ENCODE measurements at places on chromosomes 13 and 19.

GRCh38 chr19:3046698-3047495 is 15.4 kb downstream of the TLE5 start:
- no peak for DNase-seq

DNA sequence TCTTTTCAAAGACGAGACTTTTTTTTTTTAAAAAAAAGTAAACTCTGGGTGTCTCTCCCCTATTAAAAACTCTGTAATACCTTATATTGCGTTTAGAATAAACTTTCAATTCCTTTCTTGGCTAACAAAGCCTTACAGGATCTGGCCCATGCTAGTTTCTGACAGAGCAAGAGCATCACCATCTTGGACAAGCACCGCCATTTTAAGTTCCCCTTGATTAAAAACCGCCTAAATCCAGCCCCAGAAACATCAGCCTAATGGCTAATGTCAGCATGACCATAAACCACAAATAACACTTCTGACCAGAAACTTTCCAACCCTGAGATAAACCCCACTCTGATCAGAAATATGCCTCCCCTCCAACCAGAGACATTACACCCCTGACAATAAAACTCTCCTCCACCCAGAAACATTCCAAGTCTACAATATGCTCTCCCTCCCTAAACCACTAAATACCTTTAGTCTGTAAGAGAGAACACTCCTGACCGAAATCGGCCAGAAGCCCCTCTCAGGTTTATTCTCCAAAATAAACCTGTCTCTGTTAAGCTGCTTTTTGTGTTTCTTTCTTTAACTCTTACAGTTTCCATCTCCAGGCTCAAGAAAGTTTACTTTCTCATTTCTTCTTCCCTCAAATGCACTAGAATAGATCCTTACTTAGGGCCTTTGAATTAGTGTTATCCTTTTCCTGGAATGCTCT is 1.6 kb upstream of the AKAP11 start:
- no peak for DNase-seq

GRCh38 chr19:676339-677105 is at the start of gene FSTL3:
TSS of gene FSTL3 (plus strand) at chr19:676392. CDS start at chr19:676424, 32 bp downstream.
- DNase-seq, result no peak

DNA sequence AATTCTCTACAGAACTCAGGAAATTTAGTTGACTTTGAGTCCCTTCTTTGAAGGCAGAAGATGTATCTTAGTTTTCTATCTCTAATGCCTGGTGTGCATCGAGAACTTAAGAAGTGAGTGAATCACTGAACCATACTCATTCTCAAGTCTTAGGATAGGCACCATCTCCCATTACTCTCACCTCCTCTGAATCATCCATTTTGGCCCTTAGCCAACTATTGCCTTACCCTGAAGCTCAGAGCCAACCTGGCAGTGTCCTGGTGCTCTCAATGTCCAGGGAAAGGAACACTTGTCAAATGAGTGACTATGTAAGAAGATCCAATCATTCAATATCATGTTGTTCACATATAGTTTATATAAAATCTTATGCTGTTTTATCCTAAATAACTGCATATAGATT is 146.6 kb downstream of the RGCC start:
- no peak for DNase-seq

DNA sequence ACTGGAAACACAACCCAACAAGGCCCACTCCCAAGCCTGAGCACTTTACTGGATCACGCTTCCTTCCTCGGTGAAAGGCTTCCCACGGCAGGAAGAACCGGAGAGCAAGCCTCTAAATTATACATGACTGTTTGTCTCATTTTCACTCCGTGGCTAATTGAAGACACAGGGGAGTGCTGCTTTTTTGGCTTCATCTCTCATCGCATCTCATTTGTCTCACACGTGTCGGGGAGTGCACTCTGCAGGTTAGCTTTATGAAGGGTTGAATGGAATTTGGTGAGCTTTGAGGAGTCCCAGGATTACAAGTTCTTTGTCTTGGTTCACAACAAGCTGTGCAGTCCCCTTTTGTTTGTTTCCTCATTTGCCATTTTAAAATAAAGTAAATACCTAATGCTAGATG is 544.6 kb downstream of the GPC6 start:
- no peak for DNase-seq

- no peak for DNase-seq
Measured at GRCh38 chr13:45974500-45974899, 78.0 kb downstream of the ZC3H13 start.

DNA sequence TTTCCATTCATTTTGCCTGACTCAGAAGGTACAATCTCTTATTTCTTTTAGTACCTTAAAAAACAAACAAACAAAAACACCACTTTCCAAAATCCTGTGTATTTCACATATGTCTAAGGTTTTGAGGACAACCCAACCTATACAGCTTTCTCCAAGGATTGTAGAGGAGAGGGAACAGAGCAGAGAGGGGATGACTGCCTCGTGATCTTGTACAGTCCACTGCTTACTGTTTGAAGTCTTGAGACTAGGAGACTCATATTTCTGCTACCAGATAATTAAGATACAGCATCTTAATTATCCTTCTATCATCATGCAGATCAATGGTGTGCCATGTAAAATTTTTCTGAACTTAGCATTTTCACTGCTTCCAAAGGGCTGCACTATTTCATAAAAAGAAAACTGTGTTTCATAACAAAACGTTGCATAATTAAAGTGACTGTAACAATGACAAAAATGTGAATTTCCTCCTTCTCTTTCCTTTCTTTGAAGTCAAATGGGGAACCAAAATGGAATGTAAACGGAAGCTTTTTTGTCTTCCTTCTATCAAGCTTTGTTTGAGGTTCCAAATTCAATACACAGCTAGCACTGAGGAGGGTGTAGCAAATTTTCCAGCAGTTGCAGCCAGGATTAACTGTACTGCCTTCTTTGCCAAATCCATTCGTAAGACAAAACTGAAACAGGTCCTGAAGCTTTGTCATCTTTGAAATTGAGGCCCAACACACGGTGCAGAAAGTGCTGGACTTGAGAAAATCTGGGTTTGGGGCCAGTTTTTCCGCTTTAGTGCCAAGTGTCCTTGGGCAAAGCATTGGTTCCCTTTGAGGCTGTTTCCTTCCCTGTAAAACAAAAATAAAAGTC is 34.9 kb upstream of the RCBTB2 start:
- no peak for DNase-seq

- no peak for DNase-seq
Measured at GRCh38 chr13:32501064-32501463, 37.5 kb downstream of the N4BP2L2 start.

GRCh38 chr13:42348576-42348975 is 76.6 kb downstream of the AKAP11 start:
- DNase-seq, result no peak

- DNase-seq, result no peak
Measured at GRCh38 chr19:45130888-45131615, 29.7 kb downstream of the NKPD1 start.

DNA sequence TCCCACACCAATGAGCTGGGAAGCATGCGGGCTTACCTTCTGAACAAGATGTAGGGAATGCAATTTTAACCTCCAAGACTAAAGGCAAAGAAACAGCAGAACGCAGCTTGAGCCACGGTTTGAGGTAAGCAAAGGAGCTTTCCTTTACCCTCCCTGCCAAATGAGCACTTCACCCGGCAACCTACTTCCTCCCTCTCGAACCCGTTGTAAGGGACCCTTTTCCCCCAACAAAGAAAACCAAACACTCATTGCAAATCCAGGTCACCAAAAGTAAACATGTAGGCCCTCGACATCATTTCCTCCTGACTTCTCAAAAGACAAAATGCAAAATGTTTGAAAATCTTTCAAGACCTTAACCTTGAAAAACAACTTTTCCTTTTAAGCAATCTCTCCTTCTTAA is 65.3 kb downstream of the ABCC4 start:
- DNase-seq, result no peak

- no peak for DNase-seq
Measured at GRCh38 chr13:113982296-113982661, 8.4 kb upstream of the C13orf46 start.

- DNase-seq, result no peak
Measured at GRCh38 chr19:55459950-55460657, 1.3 kb downstream of the ISOC2 start.

- no peak for DNase-seq
Measured at GRCh38 chr13:37959284-37959683, 89.7 kb upstream of the TRPC4 start.

DNA sequence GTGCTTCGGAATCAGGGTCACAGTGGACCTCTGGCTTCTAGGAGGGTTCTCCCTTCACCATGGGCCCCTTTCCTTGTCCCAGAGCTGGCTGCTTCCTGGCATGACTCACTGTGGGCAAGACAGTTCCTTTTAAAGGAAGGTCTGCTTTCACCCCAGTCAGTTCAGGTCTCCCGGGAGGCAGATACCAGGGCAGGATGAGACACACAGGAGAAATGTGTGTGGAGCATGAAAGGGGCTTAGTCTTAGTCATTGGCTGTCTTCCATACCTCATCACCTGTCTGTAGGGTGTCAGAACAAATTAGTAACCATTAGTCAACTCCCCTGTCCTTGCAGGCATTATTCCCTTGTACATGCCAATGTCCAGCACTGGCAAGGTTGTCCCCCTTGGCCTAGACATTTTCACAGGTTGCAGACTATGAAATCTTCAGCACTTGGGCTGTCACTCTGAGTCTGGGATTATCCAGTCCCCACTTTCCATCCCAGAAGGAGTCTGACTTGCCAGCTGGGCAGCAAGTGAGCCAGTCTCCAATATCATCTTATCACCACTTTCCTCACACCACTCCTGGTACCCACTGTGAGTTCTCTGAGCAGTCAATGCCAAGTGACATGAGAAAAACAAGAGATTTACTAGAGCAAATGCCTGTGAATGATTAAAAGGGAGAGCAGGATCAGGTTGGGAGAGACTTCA is 76.8 kb upstream of the MEDAG start:
- no peak for DNase-seq

DNA sequence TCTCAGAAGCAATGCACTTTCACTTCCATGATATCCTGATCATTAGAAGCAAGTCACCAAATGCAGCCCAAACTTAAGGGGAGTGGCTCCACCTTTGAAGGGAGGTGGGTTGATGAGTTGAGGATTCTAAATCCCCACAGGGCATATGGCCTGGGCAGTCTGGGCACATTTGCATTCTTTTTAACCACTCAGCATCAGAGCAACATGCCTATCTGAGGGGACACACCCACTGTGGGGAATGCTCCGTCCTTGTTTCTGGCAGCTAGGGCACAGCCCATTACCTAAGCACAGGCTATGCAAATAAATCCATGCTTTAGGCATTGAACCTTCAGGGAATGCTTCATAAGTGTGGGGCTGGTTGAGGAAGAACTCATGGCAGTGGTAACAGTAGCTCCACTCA is 12.3 kb upstream of the SACS start:
- no peak for DNase-seq

- DNase-seq, result no peak
Measured at GRCh38 chr13:44169018-44169911, 204.4 kb upstream of the SERP2 start.

GRCh38 chr13:23608701-23609413 is 38.6 kb downstream of the TNFRSF19 start:
- DNase-seq, result no peak

DNA sequence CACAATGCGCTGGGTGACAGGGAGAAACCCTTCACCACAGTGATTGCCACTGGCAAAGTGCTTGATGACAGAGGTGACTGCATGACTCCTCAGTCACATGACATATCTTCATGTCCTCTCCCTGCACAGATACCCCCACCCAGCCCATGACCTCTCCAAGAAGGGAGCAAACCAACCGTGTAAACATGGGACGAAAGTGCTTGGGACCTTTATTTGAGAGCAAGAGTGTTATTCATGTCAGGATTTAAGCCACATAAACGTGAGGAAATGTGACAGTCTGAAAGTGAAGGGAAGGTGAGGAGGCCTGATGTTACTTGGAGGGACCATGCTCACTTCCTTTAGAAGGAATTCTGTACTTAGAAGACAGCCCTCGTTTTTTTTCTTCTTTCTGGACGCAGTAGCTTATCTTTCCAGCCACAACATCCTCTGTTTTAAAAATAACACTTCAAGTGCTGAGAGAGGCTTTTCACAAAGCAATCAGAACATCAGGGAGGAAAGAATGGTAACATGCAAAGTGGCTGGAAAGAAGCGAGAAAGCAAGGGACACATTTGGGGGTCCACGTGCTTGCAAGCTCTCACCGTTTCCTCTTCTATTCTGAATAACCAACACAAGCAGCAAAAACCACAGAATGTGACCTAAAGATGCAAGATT is 35.6 kb downstream of the EPS15L1 start:
- DNase-seq, result no peak
